LNCaP clone FGC (cell line): ENCODE measurements at places on chromosomes 16 and 17.
A peak's percentile ranks its signal among the peaks of the same experiment; 100 is the strongest.

DNA sequence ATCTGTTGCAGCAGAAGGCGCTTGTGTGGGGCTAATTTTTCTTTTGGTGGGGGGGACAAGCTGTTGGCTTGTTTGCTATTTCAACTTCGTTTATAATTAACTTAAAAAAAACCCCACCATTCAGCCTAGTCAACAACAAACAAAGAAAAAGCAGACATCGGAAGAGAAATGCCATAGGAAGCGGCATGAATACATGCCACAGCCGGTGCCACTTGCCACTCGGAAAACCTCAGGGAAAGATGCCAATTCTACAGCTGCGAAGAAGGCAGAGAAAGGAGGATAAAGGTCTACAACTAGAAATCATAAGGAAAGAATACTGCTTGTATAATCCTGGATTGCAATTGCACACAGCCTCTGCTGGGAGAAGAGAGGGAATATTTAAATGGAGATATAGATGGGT lies 254.4 kb upstream of the PMFBP1 start:
- no peak for DNase-seq

- DNase-seq = no peak
Measured at GRCh38 chr17:31015639-31016038, 44.8 kb downstream of the RNF135 start.

- DNase-seq = peak; percentile 97
Measured at GRCh38 chr17:77287432-77288068, 146.8 kb downstream of the SEC14L1 start.

DNA sequence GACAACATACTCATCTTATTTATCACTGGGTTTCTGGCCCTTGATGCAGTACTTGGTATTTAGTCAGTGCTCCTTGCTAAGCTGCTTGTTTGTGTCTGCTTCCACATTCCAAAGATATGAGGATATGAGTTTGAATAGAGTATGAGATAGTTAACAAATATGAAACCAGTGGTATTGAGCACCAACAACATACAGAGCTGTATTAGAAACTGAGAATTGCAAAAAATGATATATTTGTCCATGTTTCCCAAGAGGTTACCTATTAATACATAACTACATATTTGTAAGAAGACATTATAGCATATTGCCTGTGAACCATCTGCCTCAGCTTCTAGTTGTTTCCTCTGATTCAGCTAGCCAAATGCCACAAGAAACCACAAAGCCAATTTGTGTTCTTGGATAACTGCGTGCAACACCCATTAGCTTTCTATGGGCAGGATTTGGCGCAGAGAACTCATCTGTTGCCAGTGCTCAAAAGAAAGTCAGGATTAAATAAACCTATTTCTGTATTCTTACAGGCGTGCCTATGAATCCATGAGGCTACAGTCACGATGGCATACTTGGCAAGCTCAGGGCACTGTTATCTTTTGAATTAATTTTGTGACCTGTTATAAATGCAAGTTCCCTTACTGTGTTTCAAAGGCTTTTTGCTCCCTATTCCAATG lies 194.4 kb downstream of the MAP2K6 start:
- DNase-seq = no peak

DNA sequence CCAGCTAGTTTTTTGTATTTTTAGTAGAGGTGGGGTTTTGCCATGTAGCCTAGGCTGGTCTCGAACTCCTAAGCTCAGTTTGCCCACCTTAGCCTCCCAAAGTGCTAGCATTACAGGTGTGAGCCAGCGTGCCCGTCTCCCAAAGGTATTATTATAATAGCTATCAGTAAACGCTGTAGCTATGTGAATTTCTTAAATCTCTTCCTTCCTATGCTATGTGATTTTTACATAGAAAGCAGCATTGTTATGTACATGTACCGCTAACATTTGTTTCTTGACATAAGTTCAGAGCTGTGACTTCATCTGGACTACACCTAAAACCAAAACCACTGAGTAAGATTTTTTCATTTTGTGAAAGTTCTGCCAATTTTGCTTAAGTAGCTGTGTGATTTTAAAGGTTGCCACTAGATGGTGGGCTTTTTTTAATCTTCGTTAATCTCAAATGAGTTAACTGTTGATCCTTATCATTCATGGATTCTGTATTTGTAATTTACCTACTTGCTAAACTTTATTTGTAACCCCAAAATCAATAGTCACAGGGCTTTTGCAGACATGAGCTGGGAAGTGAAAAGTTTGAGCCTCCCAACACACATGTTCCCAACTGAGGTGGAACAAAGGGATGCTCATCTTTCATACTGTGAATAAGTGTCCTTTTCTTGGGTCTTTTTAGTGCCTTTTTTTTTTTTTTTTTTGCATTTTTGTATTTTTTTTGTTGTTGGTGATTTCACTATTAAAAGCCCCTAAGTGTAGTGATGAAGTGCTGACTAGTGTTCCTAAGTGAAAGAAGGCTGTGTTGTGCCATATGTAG lies 21.9 kb downstream of the PRKAR1A start:
- no peak for DNase-seq

- no peak for DNase-seq
Measured at GRCh38 chr16:6229186-6229585, 1103.5 kb upstream of the RBFOX1 start.

- DNase-seq = no peak
Measured at GRCh38 chr16:84406006-84406963, 37.9 kb downstream of the ATP2C2 start.

- DNase-seq = no peak
Measured at GRCh38 chr16:21656795-21657768, 4.7 kb upstream of the IGSF6 start.

DNA sequence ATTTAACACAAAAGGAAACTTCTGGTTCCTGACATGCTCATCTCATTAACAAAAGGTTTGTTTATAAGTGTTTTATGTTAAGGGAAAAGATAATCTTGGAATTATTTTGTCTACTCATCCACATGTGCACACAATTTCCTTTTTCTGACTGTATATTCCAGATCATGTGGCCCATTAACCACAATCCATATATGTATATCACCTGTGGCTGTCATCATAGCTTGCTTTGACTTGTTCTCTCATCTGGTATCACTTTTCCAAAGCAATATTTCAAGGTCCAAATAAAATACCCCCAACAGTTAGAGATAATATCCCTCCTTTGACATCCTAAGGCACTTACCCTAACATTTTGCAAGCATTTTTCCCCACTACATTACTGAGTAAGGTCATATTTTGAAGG lies 856.1 kb downstream of the CDH11 start:
- DNase-seq = no peak

- no peak for DNase-seq
Measured at GRCh38 chr17:79482727-79483521, 127.9 kb downstream of the RBFOX3 start.

- no peak for DNase-seq
Measured at GRCh38 chr17:38705803-38706504, 881 bp downstream of the MLLT6 start.

DNA sequence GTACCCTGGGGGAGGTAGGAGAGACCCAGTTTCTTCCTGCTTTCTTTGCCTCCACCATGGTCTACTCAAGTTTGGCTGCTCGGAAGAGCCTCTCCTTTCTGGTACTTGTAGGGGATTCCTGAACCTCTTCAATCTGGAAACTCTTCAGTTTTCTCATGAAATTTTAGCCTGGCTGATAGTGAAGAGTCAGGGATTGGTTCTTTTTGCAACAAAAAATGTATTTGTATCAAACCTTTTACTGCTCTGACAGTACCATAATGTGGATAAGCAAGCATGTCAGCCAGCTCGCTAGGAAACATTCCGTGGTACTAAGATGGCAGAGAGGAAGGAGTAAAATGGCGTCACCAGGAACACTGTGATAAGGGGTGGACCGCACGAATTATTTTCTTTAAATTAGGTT lies 55.4 kb downstream of the NUP93 start:
- no peak for DNase-seq

DNA sequence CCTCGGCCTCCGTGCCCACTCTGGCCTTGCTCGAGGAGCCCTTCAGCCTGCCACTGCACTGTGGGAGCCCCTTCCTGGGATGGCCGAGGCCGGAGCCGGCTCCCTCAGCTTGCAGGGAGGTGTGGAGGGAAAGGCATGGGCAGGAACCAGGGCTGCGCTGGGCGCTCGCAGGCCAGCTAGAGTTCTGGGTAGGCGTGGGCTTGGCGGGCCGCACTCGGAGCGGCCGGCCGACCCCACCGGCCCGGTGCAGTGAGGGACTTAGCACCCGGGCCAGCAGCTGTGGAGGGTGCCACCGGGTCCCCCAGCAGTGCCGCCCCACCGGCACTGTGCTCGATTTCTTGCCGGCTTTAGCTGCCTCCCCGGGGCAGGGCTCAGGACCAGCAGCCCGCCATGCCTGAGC lies 101.0 kb upstream of the IRX5 start:
- no peak for DNase-seq

GRCh38 chr16:85777583-85778310 lies 21.6 kb downstream of the EMC8 start:
- DNase-seq = peak; percentile 67

DNA sequence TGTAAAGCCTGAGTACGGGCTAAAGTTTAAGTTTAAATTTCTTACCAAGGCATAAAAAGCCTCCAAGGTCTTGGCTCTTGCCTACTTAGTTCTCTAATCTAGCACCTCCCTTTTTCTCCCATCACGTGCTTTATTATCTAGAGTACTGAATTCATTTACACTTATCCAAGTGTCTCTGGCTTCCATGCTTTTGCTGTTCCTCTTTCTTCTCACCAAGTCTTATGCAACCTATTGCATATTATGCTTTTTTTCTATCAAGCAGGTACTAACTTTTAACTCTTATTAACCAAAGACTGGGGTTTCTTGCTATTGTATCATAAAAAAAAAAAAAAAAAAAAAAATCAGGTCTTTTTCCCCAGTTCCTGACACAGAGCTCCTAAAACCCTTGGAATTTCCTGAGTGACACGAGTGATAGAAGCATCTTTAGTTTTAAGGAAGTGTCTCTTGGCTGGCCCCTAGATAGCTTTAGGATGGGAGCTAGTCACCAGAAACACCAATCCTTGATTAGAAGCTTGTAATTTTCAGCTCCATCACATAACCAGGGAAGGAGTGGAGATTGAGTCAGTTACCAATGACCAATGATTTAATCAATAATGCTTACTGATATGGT lies 44.9 kb downstream of the SSH2 start:
- no peak for DNase-seq

- no peak for DNase-seq
Measured at GRCh38 chr16:89137666-89138512, 33.7 kb upstream of the CDH15 start.

- peak; percentile 21 for DNase-seq
Measured at GRCh38 chr16:53232826-53233529, 178.2 kb downstream of the CHD9 start.

DNA sequence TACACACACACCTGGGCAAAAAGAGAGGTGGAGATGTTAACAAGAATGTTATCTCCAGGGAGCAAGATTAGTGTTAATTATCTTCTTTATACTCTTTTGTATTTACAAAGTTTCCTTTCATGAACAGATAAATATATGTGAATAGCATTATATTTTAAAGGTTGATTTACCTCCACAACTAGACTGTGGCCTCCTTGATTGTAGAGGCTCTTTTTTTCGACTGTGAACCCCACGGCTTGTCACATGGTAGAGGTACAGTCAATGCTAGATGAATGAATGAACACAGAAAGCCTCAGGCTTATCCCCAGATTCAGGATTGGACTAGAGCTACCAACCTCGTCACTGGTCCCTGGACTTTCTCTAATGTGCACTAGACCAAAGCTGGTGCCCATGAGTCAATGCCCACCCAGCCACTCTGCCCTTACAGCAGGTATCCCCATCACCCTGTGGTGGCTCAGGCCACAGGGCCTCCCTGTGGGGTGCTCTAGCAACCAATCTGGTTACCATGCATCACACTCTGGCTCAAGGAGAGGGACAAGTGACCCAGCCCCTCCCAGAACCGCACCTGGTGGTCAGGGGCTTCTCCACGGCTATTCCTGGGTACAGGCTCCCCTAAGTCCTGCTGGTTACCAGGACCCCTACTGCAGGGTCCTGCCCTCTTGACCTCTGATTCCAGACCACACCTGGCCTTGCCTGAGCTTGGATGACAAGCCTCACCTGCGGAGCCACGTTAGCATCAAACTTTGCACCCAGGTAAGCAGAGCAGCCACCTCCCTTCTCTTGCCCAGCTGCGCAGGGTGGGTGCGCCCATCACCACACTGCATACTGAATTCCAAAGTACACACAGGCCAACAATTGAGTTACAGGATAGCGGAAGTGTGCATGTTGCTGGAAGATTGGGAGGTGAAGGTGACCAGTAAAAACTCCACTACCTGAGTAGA lies 101.0 kb downstream of the CDYL2 start:
- DNase-seq = no peak

- no peak for DNase-seq
Measured at GRCh38 chr17:45353043-45353442, 36.2 kb upstream of the MAP3K14 start.

GRCh38 chr16:83269541-83269940 lies 538.2 kb upstream of the HSBP1 start:
- no peak for DNase-seq

DNA sequence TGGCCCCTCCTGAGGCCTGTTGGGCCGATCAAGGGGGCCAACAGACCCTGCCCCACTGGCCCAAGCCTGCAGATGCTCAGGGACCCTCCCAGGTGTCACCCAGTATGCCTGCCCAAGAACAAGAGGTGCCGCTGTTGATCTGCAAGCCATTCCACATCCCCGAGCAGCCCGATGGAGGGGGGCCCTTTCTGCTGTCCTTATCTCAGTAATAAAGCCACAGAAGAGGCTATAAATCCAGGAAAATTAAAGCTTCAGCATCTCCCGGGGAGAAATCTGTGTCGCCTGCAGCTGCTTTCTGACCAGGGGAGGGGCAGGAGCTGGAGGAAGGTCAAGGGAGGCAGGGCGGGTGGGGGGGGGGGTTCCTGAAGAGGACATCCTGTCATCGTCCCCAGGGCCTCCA lies 11.7 kb upstream of the CACNA1H start:
- no peak for DNase-seq

DNA sequence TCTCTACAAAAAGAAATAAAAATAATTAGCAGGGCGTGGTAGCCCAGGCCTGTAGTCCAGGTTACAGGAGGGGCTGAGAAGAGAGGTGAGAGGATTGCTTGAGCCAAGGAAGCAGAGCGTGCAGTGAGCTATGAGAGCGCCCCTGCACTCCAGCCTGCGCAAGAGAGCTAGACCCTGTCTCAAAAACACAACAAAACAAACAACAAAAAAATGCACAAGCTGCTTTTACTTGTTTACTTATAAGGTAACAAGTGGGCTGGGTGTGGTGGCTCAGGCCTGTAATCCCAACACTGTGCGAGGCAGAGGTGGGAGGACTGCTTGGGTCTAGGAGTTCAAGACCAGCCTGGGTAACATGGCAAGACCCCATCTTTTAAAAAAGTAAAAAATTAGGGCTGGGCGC lies 1.7 kb downstream of the CYTH1 start:
- no peak for DNase-seq

DNA sequence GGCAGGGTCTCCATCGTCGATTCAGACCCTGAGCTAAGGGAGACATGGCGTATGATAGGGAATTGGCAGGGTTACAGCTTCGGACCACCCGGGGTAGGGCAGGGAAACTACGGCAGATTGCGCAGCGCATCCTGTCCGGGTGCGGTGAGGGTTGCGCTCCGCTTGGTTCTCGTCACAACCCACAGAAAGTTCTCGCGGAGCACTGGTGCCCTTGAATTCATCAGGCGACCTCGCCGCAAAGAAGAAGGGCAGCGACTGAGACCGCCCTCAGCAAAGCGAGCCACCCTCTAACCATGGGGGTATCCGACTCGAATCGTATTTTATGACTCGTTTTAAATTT lies 1.2 kb downstream of the HS3ST3B1 start:
- no peak for DNase-seq
